ENCODE measurements at places on chromosomes 11 and 22. TPM values are rescaled to one million over a fixed set of nuclear protein-coding genes. Genes with fewer than 3 reads are reported as not detected.
A peak's percentile ranks its signal among the peaks of the same experiment; 100 is the strongest.

RAG1 gene
- 1.5 TPM for total RNA-seq

ZC3H12C gene
- 10.2 TPM for total RNA-seq

CCDC157 gene
- total RNA-seq: 2.6 TPM

ANKRD49 gene
- 21.3 TPM for total RNA-seq

P2RY2 gene
- 7.6 TPM for total RNA-seq

PRCP gene
- 87.7 TPM for total RNA-seq

KLHL35 gene
- 1.6 TPM for total RNA-seq

CSNK2A3 gene
- 1.0 TPM for total RNA-seq

SLC25A1 gene
- 50.2 TPM for total RNA-seq

ARHGAP20 gene
- total RNA-seq: 5.4 TPM

DNA sequence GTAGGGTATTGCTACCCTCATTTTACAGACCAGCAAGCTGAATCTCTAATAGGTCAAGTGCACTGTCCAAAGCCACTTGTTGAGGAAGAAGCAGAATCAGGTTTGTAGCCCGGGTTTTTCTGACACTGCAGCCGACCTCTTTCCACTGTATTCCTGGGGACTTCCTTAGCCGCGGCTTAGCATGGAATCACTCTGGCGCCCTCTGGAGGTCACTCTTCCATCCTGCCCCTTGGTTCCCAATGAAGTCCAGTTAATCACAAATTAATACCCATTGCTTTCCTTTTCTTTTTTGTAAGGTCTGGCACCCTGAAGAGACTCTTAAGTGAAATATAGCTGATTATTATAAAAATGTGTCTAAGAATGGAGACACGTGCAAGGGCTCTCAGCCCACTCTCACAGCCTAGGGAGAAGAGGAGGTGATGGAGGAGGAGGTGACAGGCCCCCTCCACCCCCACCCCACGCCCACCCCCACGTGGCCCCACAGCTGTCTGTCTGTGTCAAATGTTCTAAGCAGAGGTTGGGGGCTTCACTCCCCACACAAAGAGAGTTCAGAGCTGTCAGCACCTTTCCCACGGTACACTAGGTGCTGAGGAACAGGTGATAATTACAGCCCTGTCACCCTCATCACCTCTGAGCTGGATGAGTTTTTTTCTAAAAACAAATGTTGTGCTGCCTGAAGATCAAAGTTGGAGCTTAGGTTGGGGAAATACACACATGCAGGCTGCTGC lies 57.7 kb upstream of the DRD2 start:
- DNase-seq: peak; percentile 78

DNA sequence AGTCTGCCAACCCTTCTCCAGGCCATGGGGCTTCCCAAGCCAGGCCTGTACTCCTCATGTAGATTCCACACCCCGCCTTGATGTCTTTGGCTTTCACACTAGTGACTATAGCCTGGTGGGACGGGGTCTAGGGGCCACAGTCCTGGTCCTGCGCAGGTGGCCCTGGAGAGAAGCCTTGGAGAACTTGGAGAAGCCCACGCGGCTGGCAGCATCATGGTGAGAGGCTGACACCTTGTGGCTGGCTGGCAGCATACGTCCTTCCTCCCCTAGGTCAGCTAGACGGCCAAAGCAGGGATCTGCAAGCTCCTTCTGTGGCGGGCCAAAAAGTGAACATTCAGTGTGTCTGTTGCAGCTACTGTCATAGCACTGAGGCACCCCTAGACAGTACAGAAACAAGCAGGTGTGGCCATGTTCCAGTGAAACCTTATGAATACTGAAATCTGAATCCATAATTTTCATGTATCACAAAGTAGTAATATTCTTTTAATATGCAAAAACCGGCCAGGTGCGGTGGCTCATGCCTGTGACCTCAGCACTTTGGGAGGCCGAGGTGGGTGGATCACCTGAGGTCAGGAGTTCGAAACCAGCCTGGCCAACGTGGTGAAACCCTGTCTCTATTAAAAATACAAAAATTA lies 42.0 kb downstream of the FAM83F start:
- no peak for DNase-seq

- DNase-seq: no peak
Observed at GRCh38 chr11:120186774-120187591, 23.8 kb upstream of the OAF start.

GRCh38 chr22:33380789-33381530 lies 322.8 kb upstream of the SYN3 start:
- DNase-seq: no peak

- no peak for DNase-seq
Observed at GRCh38 chr22:29810216-29810615, 27.9 kb downstream of the ASCC2 start.

GRCh38 chr11:15772981-15773380 lies 583.4 kb downstream of the SOX6 start:
- DNase-seq: no peak

DNA sequence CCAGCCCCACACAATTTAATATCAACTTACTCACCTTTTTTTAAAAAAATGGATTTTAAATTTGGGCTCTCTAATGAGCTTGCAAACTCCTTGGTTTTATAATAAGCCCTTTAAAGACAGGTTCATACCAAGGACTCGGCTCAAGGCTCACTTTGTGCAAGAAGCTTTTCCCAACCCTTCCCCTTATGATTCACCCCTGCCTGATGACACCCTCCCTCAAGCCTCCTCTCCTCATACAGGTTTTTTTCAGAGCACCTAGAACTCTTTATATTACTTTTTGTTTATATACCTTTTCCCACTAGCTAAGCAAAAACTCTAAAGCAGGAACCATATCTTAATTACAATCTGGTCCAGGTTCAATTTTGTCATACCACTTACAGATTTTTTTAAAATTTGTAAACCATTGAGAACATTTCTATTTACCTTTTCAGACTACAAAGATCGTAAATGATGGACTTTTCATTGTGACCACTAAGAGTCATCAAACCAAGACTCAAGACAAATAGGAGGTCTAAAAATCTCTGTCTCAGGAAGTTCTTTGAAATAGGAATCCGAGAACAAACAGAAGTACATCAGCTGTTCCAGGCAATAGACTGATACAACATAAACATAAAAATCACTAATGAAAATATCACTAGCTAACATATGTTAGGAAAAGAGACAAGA lies 13.1 kb upstream of the EXPH5 start:
- no peak for DNase-seq

GRCh38 chr11:38788561-38788960 lies 2190.5 kb upstream of the RAG2 start:
- DNase-seq: no peak

GRCh38 chr11:118856314-118856713 lies 27.4 kb upstream of the CXCR5 start:
- no peak for DNase-seq

- no peak for DNase-seq
Observed at GRCh38 chr22:19325296-19325948, 33.9 kb upstream of the CLTCL1 start.

- DNase-seq: no peak
Observed at GRCh38 chr22:36073476-36073875, 44.9 kb upstream of the RBFOX2 start.

DNA sequence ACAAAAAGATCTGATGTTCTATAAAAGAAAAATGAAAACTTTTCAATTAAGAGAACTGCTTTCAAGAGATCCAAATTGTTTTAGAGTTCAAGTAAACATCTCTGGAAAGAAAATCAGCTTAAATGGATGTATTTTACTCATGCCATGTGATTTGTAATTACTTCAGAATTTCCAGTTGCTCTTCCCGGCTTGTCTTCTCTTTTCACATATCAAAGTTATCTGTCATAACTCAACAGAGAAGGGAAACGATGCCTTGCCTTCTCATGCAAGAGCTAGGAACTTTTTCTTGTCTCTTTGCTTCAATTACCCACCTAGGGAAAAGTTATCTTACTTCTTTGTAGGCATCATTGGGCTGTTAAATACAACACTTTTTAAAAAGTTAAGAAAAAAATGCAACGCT lies 255.2 kb upstream of the POU2AF2 start:
- no peak for DNase-seq

DNA sequence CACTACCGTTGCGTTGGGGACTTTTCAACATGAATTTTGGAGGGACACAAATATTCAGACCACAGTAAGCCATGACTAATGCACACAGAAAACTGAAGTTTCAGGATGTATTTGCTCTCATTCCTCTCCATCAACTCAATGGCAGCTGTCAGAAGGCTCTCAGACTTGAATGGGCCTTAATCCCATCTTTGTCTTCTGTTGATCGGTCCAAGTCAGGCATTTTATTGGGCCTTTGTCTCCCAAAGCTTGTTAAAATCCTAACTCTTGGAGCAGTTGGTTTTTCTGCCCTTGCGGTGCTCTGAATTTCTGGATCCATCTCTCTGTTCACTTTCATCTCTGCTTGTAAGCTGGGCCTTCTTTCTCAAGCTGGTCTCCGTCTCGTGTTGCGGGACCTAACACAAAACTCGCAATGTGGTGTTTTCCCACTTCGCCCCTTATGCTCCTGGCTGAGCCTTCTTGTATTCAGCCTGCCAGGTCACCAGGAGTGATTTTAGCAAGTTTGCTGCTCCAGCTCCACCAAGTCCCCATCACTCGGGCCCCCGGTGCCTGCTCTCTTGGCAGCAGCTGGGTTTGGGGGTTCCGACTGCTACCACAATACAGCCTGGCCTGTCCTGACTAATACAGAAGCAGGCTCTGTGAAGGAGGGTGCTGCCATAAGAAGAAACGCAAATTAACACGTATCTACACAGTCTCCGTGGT lies 27.0 kb downstream of the TSPAN32 start:
- DNase-seq: no peak

- no peak for DNase-seq
Observed at GRCh38 chr22:22691055-22691454, 46.6 kb downstream of the GGTLC2 start.

- DNase-seq: no peak
Observed at GRCh38 chr11:94150704-94151685, 22.4 kb downstream of the PANX1 start.

DNA sequence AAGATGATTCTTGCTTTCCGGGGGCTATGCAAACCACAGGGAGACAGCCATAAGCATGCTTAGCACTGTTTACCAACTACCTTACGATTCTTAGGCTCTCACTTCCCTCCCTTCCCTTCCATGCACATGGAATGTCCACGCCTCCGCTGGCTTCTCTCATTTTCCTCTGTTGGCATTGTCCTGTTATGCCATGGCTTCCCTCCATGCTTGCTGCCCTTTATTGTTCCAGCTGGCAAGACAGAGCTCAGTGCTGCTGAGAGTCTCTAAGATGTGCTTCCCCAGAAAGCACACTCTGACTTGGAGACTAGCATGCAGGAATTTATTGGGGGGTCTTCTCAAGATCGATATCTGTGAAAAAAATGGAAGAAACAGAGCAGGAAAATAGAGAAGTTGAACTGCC lies 379.2 kb downstream of the NELL1 start:
- DNase-seq: no peak

DNA sequence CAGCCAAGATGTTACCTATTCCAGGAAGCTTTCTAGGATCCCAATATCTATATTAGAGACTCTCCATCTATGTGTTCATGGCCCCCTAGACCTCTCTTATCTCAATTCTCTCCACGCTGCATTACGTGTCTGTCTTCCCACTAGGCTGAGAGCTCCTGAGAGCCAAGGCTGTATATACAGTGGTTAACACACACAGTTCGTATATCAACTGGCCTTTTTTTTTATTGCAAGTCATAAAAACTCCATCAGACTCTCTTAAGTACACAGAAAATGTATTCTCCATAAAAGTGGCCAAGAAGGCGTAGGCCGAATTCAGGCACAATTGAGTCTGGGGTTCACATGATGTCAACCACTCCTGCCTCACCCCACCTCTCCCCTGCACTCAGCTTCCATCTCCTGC lies 115.9 kb downstream of the TRIM29 start:
- DNase-seq: no peak

GRCh38 chr11:3950996-3951660 lies 95.7 kb downstream of the STIM1 start:
- DNase-seq: no peak

- no peak for DNase-seq
Observed at GRCh38 chr22:20084547-20085413, 4.7 kb downstream of the DGCR8 start.

- no peak for DNase-seq
Observed at GRCh38 chr11:122170815-122171475, 54.9 kb upstream of the BLID start.

DNA sequence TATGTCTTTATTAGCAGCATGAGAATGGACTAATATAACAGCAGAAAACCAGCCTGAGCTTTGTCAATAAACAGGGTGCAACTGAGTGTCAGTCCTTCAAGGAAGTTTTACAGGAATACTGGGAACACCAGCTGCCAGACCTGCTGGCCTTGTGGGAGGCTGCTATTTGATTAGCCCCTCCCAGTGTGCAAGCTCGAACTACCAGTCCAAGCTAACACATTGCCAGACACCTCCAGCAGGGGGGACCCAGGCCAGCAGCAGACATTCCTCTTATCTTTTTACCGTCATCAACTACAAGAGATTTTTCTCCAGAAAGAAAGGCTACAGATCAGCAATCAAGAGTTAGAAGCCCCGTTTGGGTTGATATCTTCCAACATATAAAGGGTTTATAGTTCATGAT lies 942.8 kb upstream of the TENM4 start:
- no peak for DNase-seq

DNA sequence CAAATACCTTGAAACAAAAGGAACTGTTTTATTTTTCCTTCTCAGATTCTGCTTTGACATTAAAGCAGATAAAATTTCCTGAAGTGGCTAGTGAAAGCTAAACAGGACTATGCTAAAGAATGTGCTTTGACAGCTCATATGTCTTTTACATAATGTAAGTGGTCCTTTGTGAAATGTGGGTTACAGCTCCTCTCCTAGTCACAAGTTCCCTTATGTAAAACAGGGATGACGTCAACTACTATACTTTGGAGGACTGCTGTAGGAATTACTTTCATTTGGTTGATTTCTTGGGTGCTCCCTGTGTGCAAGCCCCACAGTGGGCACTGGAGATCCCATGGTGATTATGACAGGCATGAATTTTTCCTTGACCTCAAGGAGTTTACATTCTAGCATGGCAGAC lies 216.6 kb upstream of the NARS2 start:
- no peak for DNase-seq

GRCh38 chr11:72369743-72370142 lies 64.6 kb downstream of the CLPB start:
- DNase-seq: no peak

GRCh38 chr22:50276143-50276542 lies 6.0 kb upstream of the MAPK11 start:
- peak; percentile 69 for DNase-seq

DNA sequence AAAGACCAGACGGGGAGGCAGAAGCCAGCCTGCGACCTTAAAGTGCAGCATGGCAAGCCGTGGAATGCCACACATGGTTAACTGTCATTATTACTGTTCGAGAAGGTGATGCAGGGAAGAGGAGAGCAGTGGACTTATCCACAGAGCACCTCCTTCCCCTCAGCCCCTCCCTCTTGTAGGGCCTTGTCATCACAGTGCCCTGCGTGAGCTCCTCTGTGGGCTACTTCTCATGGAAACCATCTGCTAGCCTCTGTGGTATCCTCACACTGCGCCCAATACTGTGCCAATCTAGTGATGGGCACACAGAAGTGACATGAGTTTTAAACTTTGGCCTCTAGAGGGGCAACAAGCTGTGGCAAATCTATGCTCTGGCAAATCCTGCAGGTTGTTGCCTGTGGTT lies 18.2 kb upstream of the CCDC134 start:
- DNase-seq: no peak

Data from breast epithelium (tissue), 4 donors.